ENCODE measurements at places on chromosomes 13 and 19. TPM values are rescaled to one million over a fixed set of nuclear protein-coding genes. Genes with fewer than 3 reads are reported as not detected.

The NKPD1 gene
- 0.93 TPM for total RNA-seq

The UBE2M gene
- total RNA-seq = 129 TPM

The PSG1 gene
- 0.20 TPM for total RNA-seq

The SELENOV gene
- total RNA-seq = not detected

The XPO4 gene
- 4.8 TPM for total RNA-seq

Measured in A549 treated with AZD2906 at 1 μM for 4 hours (cell line).